ENCODE measurements at places on chromosomes 16 and 17.

GRCh38 chr17:14427900-14428647, 127.2 kb downstream of the HS3ST3B1 start:
- DNase-seq, result no peak

- no peak for DNase-seq
Measured at GRCh38 chr17:44277976-44278375, 10.0 kb upstream of the SLC4A1 start.

- DNase-seq, result no peak
Measured at GRCh38 chr17:30950189-30950588, 20.6 kb upstream of the RNF135 start.

DNA sequence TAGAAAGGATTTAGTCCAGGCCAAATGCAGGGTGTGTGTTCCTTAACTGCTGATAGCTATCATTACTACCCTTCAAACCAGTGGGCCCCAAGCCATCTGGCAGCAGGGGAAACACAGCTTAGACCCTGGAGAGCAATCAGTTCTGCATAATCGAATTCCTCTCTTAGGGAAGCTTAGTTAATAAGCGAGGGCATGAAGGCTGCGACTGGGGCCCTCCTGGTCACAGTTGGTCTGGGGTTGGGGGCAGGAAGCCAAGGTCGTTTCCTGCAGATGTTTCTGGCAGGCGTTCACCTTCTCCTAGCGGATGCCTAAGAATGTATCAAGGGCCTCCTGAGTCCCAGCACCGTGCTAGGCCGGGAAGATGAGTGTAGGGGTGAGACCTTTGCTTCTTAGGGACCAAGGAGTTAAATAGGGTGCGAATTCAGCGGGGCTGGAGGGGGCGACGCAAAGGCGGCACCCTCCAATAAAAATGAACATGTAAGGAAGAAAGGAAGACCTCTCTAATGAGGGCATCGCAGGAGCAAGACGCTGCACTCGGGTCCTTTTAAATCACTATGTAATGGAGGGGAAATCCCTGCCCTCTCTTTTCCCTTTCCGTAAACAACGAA, 16.5 kb upstream of the EEF2K start:
- no peak for DNase-seq

DNA sequence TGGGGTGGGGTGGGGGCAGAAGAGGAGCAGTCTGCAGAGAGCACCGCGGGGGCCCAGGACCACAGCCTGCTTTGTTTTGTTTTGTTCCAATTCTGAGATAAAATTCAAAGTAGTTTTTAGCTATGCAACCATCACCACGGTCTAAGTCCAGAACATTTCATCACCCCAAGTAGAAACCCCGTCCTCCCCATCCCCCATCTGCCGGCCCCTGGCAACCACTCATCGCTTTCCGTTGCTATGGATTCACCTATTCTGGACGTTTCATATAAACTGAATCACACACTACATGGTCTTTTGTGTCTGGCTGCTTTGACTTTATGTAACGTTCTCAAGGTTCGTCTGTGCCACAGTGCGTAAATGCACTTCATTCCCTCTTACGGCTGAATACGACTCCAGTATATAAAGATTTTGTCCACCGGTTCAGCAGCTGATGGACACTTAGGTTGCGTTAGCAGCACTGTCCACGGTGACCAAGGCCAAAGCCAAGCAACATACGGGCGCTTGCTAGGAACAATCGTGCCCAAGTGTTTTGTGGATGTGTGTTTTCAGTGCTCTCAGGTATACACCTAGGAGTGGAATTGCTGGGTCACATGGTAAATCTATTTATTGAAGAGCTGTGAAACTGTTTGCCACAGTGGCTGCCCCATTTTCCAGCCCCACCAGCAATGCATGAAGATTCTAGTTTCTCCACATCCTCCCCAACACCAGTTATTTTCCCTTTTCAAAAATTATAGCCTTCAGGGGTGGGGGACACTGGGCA, 27.7 kb upstream of the RASD1 start:
- no peak for DNase-seq

DNA sequence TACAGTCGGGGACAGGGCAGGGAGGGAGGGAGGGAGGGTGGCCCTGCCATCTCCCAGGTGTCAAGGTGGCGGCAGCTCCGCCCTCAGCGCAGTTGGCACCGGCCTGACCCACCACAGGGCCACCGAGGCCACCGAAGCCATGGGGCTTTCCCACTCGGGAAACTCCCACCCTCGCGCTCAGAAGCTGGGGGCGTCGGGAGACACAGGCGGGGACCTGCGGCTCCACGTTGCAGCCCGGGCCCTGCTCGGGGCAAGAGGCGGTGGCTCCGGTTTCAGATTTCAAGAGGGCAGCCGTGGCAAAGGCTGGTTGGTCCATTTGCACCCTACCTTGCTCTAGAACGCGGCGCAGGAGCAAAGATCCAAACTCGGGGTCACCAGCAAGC, 544 bp downstream of the CYB561 start:
- peak; percentile 25 for DNase-seq

- DNase-seq, result no peak
Measured at GRCh38 chr17:50697062-50697461, 10.7 kb downstream of the ANKRD40 start.

GRCh38 chr16:54829691-54830090, 101.0 kb upstream of the IRX5 start:
- no peak for DNase-seq

DNA sequence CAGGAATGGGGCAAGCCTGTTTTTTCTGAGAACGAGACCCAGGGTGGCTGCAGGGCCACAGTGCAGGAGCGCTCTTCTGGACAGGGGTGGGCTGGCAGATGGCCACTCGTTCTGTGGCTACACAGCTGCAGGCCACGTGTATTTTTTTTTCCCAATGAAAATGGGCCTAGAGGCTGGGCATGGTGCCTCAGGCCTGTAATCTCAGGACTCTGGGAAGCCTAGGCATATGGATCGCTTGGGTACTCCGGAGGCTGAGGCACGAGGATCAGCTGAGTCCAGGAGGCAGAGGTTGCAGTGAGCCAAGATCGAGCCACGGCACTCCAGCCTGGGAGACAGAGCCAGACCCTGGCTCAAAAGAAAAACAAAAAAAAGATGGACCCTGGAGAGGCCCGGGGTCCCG, 6.8 kb downstream of the UNKL start:
- DNase-seq, result no peak

DNA sequence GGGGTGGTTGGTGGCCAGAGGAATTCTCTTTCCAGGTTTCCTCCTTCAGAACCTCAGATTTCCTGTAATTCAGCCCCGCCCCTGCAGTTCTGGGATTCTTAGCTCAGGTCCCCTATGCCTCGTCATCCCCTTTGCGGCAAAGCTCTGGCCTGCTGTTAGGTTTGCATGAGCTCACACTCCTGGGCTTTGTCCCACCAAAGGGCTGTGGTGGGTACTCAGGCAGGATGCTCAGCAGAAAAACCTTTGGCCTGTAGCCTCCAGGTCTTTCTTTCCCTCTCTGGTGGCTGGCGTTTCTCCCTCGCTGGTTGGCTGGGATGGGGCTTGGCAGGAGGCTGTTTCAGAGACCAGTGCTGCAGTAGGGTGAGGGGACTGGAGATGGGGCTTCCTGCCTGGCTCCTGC, 9.6 kb upstream of the PLEKHG4 start:
- DNase-seq, result no peak

DNA sequence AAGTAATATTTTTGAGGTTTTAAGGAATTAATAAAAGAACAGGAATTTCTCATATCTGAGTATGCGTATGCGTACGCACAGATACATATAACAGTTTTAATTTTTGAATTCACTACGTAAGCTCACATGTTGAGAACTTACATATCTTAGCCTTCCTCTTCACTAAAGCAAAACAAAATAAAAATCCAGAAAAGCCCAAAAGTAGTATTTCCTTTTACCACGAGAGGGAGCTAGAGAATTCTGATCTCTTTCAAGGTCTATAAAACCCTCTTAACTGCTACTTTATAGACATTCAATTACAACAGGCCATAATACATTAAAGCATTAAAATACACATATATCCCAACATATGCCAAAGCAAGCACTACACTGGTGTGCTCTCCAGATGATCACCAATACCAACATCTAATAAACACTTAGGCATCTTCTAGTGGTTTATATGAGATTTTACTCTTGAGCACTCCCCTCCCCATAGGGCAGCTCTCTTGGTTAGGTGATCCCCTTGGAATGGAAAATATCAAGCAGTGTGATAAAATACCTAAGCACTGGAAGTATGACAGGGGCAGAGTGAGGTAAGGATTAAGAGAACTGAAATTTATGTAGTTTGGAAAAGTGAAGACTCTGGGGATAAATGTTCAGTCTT, 94.0 kb downstream of the SKAP1 start:
- DNase-seq, result peak; percentile 80

GRCh38 chr17:70454908-70455307, 285.6 kb downstream of the KCNJ2 start:
- no peak for DNase-seq

DNA sequence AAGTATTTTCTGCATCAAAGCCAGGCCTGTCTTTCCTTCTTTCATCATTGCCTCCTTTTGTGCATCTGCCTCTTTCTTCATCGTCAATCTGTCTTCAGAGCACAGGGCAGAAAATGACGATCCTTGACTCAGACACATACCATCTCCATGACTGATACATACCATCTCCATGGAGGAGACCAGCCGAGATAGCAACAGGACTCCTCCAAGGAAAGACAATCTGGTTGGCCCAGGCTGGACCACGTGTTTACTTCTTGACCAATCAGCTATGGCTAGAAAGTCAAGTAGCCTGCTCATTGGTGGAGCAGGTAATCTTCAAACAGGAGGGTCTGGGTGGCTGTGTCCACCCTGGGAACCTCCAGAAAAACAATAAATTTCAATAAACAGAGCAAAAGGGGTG, 164.6 kb downstream of the CPPED1 start:
- no peak for DNase-seq

DNA sequence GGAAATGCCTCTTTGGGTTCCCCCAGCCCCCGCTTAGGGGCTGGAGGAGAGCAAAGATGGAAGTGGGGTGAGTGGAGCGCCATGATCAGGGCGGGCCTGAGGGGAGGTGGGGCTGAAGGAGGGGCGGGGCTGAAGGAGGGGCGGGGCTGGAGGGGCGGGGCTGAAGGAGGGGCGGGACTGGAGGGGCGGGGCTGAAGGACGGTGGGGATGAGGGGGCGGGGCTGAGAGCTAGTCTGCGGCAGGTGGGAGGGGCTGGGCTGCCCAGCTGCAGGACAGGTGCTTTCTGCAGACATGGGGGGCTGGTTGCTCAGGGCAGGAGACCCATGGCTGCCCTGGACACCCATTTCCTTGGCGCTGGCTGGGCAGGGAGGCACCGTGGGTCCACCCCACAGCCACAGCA, 39.1 kb upstream of the PABPN1L start:
- DNase-seq, result no peak

DNA sequence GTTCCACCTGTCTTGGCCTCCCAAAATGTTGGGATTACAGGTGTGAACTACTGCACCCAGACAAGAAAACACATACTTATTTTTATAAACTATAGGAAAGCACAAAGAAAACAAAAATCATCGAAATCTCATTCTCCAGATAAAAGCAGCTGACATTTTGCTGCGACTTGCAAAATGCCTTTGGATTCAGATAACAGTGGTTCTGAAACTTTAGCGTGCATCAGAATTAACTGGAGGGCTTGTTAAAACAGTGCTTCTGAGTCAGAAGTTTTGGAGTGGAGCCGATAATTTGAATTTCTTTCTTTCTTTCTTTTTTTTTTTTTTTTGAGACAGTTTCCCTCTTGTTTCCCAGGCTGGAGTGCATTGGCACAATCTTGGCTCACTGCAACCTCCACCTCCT, 17.7 kb upstream of the GJD3 start:
- DNase-seq, result no peak

DNA sequence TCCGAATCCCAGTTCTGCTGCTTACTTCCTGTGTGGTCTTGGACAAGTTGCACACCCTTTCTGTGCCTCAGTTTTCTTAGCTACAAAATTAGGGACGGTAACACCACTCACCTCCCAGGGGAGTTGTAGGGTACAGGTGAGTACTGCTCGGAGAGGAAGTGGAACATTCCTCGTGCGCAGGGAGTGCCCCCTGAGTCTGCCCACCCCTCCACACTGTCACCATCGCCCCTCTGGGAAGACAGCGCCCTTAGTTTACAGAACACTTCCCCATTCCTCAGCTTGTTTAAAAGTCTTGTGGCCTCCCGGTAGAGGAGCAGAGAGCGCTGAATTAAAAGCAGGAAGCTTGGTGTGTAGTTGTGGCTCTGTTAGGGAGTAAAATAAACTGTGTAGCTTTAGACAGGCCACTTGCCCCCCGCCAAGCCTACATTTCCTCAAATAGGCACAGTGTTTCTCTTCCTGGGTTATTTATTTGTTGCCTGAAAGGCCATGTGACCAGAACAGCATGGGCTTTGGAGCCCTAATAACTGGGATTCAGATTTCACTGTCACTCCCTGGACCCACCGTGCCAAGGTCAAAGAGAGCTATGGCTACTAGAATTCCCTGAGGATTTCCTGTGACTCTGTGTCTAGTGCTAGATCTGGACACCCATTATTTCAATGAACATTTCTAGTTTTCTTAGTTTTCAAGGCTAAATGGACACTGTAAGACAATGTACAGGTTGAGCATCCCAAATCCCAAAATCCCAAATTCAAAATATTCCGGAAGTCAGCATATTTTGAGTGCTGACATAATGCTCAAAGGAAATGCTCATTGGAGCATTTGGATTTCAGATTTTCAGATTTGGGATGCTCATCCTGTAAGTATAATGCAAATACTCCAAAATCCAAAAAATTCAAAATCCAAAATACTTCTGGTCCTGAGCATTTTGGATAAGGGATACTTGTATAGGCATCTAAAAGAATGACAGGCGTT, 372.5 kb downstream of the SNX29 start:
- peak; percentile 41 for DNase-seq

DNA sequence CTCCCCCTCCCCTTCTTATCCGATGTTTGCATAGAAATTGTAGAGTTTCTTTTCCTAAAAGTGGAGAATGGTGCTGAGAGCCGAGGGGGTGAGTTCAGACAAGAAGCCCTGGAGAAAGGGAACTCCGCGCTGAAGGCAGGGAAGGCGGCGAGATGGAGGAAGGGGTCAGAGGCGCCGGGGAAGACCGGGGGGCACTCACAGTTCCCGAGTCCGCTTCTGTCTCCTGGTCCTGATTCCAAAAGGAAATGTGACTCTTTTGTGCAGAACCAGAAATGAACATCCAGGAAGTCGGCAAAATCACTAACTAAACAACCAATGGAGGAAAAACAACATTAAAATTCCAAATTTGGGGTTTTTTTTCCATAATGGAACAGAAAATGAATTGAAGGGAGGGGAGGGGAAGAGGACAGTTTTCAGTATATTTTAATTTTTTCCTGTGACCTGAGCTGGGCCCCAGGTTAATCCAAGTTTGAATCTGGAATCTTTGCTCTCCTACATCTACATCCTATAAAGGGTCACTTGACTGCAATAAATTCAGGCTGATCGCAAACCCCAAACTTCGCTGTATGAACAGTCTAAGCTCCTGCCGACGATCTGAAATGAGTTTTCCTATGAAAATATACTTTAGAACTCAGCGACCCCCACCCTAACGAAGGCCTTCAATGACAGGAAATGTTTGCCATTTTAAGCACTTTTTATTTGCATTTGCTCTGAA, 252.3 kb downstream of the C16orf95 start:
- DNase-seq, result no peak
